HS-5 (cell line): ENCODE measurements at places on chromosomes 3 and 15.

DNA sequence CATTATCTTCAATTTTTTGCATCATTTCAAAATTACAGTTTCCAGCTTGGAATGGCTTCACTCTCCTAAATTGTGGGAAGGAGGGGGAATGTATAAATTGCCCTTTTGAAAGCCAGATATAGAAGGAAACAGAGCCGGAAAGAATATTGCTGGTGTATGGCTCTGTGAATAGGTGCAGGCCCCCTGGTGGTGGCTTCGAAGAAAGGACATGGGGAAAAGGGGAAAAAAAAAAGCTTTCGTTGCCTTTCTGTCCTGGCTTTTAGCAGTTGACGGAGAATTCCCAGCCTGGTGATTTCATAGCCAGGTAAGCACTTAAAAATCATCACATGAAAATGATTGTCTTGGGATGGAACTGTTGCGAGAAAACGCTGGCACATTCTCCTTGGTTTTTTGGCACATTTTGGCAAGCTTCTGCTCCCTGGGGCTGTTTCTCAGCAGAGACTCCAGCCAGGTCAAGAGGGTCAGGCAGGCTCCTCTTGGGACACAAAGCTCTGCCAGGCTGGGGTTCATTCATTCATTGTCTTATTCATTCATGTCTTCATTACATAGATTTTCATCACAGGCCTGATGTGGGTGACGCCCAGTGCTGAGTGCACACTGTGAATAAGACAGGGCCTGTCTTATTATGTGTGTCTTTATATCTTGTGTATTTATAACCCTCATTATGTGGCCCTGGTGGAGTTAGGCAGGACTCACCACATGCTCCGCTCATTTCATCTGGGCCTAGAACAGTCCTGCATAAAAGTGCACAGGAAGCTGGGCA is 300.0 kb upstream of the TPM1 start:
- peak; percentile 91 for DNase-seq

GRCh38 chr3:159894386-159894785 is 94.2 kb upstream of the IL12A start:
- no peak for DNase-seq

DNA sequence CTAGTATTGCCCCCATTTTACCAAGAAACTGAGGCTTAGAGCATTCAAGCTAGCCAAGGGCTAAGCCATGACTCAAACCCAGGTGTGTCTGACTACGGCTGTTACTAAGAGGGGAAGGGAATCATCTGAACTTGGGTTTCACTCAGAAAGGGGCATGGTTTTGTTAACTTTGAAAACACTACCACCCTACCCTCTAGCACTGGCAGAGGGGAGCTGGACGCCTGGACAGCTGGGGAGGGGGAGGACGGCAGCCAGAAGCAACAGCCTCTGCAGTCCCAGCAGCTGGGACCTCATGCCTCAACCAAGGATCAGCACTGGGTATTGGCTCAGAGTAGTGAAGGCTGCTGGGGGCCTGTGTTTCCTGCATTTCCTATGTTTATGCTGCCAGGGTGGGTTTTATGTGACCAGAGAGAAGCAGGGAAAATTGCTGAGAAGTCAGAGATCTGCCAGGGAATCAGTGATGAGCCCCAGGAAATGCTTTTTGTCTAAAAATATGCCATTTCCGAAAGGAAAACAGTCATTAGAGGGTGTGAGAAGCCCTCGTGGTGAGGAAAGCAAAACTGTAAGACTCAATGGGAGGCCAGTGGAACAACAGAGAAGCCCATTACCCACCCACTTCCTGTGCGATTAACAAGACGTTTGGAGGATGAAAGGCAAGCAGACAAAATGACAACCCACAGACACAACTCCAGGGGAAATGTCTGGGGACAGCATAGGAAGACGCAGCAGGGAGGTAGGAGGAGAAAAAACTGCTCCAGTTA is 41.2 kb downstream of the LIPC start:
- DNase-seq, result no peak

GRCh38 chr15:31236184-31237042 is 90.2 kb upstream of the KLF13 start:
- DNase-seq, result peak; percentile 79

DNA sequence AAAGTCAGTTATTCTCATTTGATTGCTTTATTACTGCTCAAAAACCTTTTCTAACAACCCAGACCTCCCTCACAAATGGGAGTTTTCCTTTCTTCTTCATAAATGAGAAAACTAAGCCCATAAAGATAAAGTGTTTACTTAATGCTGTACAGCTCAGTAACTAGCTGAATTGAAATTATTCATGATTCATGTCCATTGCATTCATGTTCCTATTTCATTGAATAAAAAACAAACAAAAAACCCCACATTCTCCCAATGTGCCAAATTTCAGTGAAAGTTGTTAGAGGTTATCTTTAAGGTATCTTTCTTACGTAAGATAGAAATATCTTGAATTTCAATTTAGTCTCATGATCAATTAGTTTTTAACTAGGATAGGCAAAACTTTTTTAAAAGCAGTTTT is 2.8 kb downstream of the PLSCR2 start:
- no peak for DNase-seq

DNA sequence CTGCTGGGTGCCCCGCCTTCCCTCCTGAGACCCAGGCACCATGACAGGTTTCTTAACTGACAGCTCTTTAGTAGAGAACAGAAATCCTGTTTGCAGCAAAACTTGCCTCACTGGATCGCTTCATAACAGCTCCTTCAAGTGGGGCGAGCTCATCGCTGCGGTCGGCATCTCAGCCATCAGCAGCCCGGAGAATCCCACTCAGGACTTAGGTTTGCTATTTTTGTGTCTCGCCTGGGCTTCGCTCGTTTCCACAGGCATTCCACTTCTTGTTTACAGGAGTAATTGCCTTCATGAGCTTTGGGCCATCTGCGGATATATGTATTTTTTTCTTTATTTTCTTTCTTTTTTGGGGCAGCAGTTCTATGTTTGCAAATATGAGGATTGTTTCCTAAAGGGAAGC is 15.7 kb downstream of the KLF13 start:
- no peak for DNase-seq

- DNase-seq, result no peak
These were observed 6.1 kb downstream of the PTX3 start for GRCh38 chr3:157442729-157443128.

GRCh38 chr3:30620402-30621360 is 14.3 kb downstream of the TGFBR2 start:
- DNase-seq, result no peak

DNA sequence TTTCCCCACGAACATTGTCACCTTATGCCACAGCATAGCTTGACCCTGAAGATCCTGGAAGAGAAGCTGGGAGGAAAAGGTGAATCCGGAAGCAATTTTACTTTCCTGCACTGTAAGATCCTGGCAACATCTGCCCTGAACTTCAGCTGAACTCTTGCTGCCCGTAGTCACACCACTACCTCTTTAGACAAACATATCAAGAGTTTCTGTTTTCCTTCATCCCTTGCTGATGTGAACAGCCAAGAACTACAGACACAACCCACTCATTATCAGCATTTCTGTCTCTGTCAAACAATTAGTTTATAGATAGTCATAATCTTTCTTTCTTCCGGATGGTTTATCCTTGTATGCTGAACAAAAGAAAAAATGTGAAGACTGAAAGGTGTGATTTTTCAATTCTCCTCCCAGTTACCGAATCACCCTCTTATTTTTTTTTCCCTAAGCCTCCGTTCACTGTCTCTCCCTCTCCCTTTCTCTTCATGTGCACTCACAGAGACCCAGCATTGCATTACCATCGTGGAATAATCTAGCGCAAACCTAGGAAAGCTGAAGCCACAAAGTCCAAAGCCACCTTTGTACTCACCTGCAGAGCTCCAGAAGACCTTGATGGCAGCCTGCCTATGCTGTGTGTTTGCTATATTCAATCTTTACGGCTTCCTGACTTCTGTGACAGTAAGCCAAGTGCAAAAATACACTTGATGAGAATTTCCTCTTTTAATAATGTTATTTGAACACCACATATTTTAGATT is 229.2 kb downstream of the CDIN1 start:
- DNase-seq, result no peak

GRCh38 chr3:139846729-139847128 is 88.3 kb upstream of the CLSTN2 start:
- DNase-seq, result no peak
